ENCODE measurements at places on chromosomes 4 and X.

- DNase-seq, result no peak
These were observed 26.9 kb downstream of the CCNG2 start for GRCh38 chr4:77183777-77184420.

DNA sequence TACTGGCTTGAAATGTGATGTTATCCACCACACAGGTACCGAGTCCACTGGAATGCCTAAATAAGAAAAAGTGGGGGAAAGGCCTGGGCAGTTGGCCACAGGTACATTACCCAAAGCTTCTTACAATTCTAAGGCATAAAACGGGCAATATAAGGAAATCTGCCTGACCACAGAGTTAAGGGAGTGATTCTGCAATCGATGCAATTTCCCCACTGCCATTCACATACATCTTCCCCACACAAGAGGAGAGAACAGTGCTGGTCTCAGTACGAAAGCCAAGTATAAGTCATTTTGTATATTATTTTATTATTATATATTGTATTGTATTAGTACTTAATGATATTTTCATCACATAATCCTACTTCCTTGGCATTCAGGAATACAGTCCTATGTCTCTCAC lies 30.6 kb downstream of the RFC1 start:
- no peak for DNase-seq

DNA sequence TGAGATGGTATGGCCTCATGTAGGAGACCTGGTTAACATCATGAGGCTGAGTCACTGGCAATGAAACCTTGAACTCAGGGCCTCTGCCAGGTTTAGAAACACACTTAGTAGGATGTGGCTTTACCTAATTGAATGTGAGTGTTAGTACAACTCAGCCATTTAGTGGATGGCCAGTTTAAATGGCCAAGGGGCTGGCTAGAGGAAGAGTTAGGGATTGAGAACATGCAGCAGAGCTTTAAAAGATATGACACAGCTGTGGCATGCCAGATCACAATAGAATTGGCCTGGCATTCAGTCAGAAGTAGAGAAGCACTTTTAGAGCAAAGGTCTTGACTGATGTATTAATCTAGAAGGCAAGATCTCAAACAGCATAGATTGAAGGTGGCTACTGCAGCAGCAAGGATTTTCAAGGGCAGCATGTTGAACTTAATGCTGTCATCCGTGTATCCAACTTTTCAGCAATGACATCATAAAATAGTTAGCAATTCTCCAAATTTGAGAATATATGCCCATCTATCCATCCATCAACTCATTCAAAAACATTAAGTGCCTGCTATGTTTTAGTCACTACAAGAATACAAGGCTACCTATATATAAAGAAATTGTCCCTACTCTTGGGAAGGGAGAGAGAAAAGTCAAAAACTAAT lies 170.4 kb downstream of the FRAS1 start:
- no peak for DNase-seq

DNA sequence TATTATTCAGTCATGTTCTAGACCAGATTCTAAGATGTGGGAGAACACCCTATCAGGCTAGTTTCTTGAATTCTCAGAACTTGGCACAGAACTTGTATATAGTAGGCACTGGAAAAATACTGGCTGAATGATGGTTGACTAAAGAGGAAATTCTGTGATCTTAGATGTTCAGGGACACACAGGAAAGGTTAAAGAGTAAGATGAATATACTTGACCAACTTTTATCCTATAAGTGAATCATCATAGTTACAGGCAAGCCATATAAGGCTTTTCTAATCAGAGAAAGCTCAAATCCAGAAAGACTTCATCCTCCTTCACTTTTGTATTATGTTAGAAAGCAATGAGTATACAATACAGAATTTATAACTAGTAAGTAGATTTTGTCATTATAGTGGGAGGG lies 53.8 kb downstream of the SEPTIN11 start:
- no peak for DNase-seq

GRCh38 chrX:54978448-54978847 lies 15.5 kb downstream of the PFKFB1 start:
- no peak for DNase-seq

- DNase-seq, result no peak
These were observed 43.6 kb upstream of the IL1RAPL2 start for GRCh38 chrX:104522386-104522785.

DNA sequence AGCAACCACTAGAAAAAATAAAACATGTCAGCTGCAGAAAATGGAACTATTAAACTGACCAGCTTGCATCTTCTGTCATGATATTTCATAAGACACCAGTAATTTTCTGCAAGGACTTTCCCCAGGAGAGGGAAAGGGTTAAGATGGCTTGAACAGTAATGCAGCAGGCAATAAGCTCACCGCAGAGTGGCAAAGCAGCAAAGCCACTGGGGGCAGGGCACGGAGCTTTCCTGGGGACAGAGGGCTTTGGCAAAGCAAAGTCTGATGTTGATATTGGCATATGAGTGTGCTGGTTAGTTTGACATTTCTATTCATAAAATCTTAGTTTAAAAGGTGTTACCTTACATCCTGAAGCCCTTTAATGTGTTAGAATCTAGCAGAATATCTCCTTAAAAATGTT lies 55.1 kb upstream of the NAP1L5 start:
- DNase-seq, result no peak

DNA sequence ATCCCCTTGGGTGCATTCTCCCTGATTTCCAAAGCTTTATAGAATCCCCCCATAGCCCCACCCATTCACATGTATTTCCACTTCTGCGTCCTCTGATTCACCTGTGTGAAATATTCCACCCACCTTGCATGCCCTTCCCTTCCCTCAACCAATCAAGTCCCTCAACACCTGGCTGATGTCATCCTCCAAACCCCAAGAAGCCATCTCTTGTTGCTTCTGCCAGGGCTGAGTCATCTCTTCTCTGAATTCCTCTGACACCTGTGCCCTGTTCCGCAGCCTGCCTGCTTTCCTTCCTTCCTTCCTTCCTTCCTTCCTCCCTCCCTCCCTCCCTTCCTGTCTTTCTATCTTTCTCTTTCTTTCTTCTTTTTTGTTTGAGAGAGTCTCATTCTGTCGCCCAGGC lies 9.9 kb downstream of the CRMP1 start:
- DNase-seq, result no peak

- no peak for DNase-seq
These were observed 41.6 kb downstream of the AR start for GRCh38 chrX:67585401-67585800.

DNA sequence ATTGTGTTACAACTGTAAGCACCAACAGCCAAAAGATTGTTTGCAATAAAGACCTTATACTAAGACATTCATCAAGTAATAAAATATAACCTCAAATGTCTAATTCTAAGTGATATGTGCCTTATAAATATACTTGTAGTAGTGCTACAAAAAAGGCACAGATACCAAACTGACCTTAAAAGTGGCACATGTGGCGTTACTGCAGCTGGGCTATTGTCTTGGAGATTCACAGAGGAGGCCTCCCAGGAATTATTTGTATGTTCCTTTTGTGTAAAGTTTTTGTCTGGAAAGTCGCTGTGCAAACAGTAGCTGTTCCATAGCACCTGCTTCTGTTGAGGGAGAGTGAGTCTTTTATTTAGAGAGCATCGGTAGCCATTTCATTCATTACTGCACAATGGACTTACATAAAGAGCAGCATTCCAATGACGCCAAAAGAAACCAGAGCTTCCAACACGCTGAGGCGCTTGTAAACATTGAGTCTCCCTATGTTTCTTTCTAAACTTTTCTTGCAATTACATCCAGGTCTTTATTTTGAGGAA lies 143.7 kb downstream of the RPA4 start:
- no peak for DNase-seq

GRCh38 chrX:118901991-118902390 lies 72.4 kb upstream of the LONRF3 start:
- DNase-seq, result no peak

GRCh38 chr4:8880851-8881250 lies 9.2 kb upstream of the HMX1 start:
- no peak for DNase-seq

DNA sequence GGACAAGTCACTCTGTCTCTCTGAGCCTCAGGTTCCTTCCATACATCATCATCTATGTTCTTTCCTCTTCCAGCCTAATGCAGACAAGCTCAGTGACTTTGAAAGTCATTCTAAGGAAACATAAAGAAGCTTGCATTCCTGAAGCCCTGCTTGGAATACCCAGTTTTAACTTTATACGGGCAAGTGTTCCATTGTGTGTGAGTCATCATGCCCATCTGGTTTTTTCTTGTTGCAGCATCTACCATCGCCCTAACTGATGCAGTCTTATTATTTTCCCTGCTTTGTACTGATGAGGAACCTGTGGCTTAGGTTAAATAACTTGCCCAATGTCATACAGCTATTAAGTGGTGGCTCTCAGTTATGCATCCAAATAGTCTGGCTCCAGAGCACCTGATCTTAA lies 177.9 kb upstream of the RAI2 start:
- no peak for DNase-seq

DNA sequence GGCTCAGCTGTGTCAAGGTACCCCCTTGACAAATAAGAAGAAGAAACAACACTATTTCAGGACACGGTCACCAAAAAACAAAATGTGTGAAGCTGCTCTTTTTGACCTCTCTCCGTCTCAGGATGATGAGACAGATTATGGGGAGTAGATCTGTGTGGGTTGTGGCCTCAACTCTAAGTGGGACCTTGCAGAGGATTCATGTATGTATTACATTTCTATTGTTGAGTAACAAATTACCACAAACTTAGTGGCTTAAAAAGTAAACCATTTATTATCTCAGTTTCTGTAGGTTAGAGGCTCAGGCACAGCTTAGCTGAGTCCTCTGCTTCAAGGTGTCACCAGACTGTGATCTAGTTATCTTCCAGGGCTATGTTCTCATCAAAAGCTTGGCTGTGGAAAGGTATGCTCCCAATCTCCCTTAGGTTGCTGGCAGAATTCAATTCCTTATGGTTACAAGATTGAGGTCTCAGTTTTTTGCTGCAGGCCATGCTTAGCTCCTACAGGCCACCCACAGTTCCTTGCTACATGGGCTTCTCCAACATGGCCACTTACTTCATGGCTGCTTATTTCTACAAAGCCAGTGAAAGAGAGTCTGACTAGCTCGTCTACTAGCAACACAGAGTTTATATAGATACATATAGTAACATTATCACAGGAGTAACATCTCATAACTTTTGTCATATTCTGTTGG lies 28.1 kb downstream of the DGKK start:
- DNase-seq, result no peak

- no peak for DNase-seq
These were observed 108.2 kb upstream of the ADRA2C start for GRCh38 chr4:3657902-3658529.

- DNase-seq, result no peak
These were observed 12.5 kb downstream of the MOB1B start for GRCh38 chr4:70914631-70915030.

GRCh38 chrX:8037593-8038348 lies 110.6 kb upstream of the PNPLA4 start:
- no peak for DNase-seq

GRCh38 chr4:173091362-173091761 lies 77.2 kb upstream of the GALNT7 start:
- DNase-seq, result no peak

DNA sequence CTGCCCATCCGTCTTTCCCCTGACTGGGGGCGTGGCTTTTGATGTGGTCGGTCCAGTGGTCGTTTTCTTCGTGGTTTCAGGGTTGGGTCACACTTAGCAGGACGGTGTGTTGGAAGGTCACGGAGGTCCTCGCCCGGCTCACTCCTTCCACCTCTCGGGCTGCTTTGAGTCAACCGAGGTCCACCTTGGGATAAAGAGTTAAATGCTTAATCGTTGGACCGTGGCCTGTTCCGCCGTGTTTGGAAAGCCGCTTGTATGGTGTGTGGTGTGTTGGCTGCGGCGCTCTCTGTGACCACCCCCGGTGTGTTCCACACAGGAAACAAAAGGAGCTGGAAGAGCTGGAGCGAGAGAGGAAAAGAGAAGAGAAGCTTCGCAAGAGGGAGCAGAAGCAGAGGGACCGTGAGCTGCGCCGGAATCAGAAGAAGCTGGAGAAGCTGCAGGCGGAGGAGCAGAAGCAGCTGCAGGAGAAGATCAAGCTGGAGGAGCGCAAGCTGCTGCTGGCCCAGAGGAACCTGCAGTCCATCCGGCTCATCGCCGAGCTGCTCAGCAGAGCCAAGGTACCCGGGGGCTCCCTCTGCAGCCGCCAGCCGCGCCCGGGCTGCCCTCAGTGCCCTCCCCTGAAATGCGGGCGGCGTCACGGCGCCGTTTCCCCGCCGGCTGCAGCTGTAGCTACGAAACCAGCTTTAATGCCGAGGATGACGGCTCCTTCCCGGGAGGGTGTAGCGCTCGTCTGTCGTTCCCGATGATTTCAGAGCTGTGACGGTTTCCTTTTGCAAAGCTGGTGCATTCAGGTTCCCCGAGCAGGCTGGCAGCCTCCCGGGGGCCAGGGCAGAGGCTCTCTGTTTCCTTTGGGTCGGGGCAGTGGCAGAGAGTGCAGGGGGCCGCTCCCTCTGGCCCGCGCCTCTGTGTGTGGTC lies 7.7 kb downstream of the AKAP17A start:
- DNase-seq, result no peak

- DNase-seq, result no peak
These were observed 252.3 kb downstream of the PDHA2 start for GRCh38 chr4:96092151-96092705.
